ENCODE measurements at places on chromosomes 7 and 10. TPM values are rescaled to one million over a fixed set of nuclear protein-coding genes. Genes with fewer than 3 reads are reported as not detected.

- DNase-seq = no peak
Measured at GRCh38 chr7:137886281-137886680, 39.5 kb upstream of the DGKI start.

The DLX6 gene
- total RNA-seq = 3.7 TPM

DNA sequence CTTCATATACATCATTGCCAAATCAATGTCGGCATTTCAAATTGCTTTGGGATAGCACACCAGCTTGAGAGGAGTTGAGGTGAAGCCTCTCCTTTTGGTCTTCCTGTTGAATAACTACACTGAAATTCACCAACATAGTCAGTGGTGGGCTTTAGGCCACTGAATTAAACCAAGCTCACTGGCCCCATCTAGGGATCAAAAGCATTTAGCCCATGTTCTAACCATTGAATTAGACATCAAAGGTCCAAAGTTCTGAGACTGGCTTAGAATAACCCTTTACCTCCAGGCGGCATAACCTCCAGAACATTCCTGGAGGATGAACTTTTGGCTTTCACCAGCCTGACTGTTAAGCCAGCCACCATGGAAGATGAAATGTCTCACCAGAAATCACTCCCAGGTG is 54.6 kb downstream of the BPGM start:
- DNase-seq = peak; percentile 58

GRCh38 chr7:88075216-88075615 is 141.2 kb downstream of the ADAM22 start:
- DNase-seq = no peak

The TMEM184A gene
- 1.7 TPM for total RNA-seq

DNA sequence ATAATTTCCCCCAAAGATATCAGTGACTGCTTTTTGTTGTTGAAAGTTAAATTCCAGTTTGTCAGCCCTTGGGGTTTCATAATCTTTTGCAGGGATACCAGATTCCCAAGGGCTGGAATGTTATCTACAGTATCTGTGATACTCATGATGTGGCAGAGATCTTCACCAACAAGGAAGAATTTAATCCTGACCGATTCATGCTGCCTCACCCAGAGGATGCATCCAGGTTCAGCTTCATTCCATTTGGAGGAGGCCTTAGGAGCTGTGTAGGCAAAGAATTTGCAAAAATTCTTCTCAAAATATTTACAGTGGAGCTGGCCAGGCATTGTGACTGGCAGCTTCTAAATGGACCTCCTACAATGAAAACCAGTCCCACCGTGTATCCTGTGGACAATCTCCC is 3.2 kb downstream of the CYP26A1 start:
- DNase-seq = no peak

- no peak for DNase-seq
Measured at GRCh38 chr10:50244201-50244600, 7.1 kb downstream of the ASAH2 start.

- no peak for DNase-seq
Measured at GRCh38 chr7:82615527-82615926, 171.9 kb upstream of the CACNA2D1 start.

DNA sequence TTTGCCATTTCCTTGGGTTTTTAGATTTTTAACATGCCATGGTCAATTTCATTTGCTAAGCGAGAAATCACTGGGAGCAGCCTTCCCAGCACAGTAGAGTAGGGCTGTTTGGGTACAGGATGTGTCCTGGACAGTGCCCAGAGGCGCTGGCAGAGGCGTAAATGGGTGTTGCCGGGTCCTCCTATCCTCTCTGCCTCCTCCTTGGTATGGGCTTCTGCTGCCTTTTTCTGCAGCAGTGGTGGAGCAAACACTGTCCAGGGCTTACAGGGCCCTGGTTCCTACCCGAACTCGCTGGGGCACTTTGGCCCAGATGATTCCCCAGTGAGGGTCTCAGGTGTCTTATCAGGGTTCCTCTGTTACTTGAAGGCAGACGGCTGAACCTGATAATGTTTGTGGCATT is 298.3 kb downstream of the RPS24 start:
- no peak for DNase-seq

The AKR1C4 gene
- total RNA-seq = not detected

- no peak for DNase-seq
Measured at GRCh38 chr7:100603726-100604027, 1.5 kb downstream of the PCOLCE start.

DNA sequence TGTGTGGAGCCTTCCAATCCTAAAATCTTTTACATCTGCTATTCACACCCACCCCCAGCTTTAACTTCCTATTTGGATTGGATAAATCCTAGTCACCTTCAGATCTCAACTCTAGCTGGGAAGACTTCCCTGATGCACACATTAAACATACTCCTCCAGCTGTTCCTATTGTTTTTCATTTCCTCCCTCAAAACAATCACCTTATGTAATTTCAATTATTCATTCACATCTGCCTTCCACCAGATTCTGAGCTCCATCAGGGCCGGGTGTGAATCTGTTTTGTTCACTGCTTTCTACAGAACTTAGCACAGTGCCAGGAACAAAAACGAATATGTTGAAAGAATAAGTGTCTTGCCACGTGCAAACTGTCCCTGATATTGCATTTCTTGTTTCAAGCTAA is 497.4 kb downstream of the PLXDC2 start:
- DNase-seq = no peak

DNA sequence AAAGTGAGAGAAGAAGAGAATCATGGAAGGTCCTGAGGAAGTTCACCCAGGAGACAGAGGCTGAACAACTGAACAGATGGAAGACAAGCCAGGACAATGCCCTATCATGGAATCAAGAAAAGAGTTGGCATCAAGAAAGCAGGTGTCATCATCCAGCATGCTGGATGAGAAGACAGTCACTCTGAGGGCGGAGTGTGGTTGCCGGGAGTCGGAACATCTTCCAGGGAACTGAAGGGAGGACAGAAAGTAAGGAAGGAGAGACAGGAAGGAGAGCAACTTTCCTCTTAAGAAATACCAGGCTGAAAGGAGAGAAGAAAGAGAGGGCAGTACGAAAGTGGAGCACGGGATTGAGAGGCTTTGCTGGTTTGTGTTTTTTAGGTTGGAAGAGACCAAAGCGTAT is 654.5 kb upstream of the CELF2 start:
- DNase-seq = no peak

GRCh38 chr7:2872296-2872874 is 28.3 kb upstream of the GNA12 start:
- no peak for DNase-seq

- DNase-seq = no peak
Measured at GRCh38 chr10:27158421-27158820, 3.3 kb downstream of the MASTL start.

The HOXA5 gene
- total RNA-seq = 22.6 TPM

DNA sequence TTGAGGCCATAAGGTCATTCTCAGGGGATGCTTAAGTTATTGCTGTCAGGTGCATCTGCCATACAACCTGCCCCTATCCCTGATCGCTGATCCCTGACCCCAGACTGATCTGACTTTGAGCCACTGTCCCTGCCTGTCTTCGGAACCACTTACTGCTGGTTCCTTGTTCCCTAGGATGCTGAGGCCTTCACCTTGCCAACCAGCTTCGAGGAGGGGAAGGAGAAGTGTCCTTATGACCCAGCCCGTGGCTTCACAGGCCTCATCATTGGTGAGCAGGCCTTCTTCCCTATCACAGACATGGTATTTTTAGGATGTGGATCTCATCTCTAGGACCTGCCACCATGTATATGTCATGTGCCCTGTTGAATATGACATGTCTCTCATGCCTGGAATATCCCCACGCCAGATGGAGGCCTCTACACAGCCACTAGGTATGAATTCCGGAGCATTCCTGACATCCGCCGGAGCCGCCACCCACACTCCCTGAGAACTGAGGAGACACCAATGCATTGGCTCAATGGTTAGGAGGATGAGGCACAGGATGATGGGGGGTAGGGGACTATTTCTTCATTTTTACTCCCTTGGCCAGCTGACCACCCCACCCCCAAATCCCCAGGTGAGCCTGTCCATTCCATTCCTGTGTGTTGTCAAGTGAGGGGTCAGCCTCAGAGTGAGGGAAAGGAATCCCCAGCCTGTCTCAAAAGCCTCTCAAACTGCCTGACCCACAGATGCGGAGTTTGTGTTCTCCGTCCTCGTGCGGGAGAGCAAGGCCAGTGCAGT is 9.0 kb downstream of the MRPL43 start:
- no peak for DNase-seq

GRCh38 chr10:86802473-86803108 is 46.2 kb downstream of the BMPR1A start:
- no peak for DNase-seq

GRCh38 chr7:36227223-36227622 is 74.2 kb downstream of the EEPD1 start:
- no peak for DNase-seq

DNA sequence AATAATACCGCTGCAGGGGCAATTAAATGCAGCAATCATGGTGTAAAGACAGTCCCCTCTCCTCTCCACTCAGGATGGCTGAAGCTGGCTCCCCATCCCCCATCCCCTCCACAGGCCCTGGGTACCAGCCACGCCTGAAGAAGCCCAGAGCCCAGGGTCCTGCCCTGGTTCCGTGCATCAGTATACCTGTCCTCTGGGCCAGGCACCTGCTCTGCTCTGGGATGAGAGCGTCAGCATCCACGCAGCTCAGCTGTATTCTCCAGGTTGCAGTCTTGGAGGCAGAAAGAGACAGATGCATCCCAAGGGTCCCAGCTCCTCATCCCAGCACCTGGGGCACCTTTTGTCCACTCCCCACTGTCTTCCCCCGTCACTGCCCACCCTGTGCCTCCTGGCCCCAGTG is 233.8 kb downstream of the TCERG1L start:
- DNase-seq = no peak

GRCh38 chr7:118109607-118110006 is 74.4 kb upstream of the LSM8 start:
- DNase-seq = peak; percentile 82

DNA sequence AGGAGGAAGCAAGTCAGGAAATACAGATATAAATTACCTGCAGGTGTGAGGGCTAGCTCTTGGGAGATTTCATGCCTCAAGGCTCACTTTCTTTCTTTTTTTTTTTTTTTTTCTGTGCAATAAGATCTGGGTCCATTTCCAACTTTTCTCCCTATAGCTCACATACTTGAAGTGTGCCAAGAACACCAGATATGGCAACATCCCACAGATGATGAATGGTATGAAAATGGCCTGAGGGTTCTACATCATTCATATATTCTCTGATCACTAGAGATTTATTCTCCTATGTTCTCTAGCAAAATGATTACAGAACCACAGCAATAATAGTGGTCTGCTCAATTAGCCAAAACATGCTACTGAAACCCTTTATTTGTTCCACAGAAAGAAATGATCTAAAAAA is 117.2 kb downstream of the LRRTM3 start:
- DNase-seq = no peak

GRCh38 chr10:61900829-61901792 is at the start of gene ARID5B:
ARID5B (plus strand) TSS chr10:61901699; CDS start chr10:61901710, 11 bp downstream.
- peak; percentile 61 for DNase-seq

GRCh38 chr7:96235281-96235680 is 86.6 kb downstream of the SLC25A13 start:
- DNase-seq = no peak

The PNLIPRP1 gene
- not detected for total RNA-seq

DNA sequence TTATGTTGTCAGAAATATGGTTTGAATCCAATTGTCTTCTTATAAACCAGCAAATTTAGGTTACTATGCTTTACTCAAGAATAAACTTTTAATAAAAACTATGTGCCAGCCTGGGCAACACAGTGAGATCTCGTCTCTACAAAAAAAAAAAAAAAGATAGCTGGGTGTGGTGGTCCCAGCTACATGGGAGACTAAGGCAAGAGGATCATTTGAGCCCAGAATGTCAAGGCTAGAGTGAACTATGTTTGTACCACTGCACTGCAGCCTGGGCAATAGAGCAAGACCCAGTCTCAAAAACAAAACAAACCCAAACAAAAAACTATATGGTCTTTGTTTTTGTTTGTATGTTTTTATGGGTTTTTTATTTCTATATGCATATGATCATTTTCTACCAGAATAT is 7.5 kb upstream of the ARHGAP12 start:
- no peak for DNase-seq

The UROS gene
- 71.2 TPM for total RNA-seq

DNA sequence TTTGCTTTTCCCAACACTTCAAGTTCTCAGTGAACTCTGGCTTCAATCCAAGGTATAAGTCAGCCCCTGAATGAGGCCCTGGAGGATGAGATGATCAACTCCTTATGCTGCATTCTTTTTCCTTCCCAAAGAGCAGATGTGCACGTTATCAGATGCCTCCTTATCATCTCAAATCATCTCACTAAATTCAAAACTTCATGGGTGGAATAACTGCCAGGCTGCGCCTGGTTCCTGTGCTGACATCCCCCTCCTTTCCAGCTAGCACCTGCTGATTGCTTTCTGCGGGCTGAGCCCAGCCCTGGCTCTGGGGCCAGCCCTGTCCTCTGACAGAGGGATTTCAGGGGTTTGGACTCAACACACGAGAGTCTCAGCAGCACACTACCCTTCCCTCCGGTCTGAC is 44.9 kb downstream of the TLL2 start:
- no peak for DNase-seq

- DNase-seq = no peak
Measured at GRCh38 chr10:72335394-72336258, 19.1 kb downstream of the DNAJB12 start.

DNA sequence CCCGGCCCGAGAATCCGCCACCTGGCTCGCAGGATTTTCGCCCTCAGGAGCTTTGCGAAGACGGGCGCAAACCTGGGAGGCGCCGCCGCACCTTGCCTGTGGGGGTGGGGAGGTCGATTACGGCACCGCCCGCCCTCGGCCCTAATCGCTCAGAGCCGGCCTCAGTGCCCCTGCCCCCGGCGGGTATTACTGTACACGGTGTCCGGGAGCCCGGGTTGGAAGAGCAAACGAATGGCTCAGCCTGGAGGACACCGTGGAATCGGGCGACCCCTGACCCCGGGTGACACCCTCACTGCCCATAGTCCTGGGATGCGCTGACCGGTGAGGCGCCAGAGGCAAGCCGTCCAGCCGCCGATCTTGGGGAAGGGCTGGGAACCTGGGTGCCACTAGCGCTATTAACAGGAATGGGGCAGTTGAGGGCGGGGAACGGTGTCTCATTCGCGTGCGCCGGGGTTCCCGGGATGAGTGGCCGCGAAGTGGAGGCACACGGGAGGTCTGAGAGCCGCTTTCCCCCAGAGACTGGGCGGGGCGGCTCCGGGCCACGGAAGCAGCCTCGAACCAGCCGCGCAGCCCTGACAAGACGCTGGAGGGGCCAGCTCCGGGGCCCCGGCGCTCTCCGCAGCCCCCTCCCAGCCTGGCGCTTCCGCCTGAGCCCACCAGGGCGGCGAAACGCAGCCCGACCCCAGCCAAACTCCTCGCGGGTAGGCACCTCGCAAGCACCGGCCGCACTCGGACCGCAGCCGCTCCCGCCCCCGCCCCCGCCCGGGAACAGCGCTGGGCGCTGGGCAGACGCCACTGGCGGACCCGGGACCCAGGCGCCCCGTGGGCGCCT is 167.5 kb downstream of the NRF1 start:
- DNase-seq = peak; percentile 59

The MMP21 gene
- not detected for total RNA-seq

The ARHGAP21 gene
- 20.7 TPM for total RNA-seq

The HOGA1 gene
- not detected for total RNA-seq

The ZNF786 gene
- 6.9 TPM for total RNA-seq

The SYT15B gene
- 0.09 TPM for total RNA-seq
